Activated CD4-positive, alpha-beta T cell treated with anti-CD3 and anti-CD28 coated beads, Interleukin-2, amount 10 ng/mL, durations not matched to agents 24 days and 14 days (primary cell): ENCODE measurements at places on chromosomes 12 and 14. TPM values are rescaled to one million over a fixed set of nuclear protein-coding genes. Genes with fewer than 3 reads are reported as not detected.

Gene TMEM119
- 0.47 TPM in 1 of 2 replicates, not detected in the other for total RNA-seq

Gene BCL2L14
- 13.0 and 14.2 TPM in 2 replicates for total RNA-seq

GRCh38 chr12:107329569-107330324 lies 236.4 kb upstream of the CRY1 start:
- no peak for DNase-seq

- DNase-seq: no peak
Measured at GRCh38 chr14:100408350-100409002, 85.3 kb downstream of the SLC25A47 start.

- no peak for DNase-seq
Measured at GRCh38 chr14:72845196-72845595, 48.7 kb downstream of the DPF3 start.

DNA sequence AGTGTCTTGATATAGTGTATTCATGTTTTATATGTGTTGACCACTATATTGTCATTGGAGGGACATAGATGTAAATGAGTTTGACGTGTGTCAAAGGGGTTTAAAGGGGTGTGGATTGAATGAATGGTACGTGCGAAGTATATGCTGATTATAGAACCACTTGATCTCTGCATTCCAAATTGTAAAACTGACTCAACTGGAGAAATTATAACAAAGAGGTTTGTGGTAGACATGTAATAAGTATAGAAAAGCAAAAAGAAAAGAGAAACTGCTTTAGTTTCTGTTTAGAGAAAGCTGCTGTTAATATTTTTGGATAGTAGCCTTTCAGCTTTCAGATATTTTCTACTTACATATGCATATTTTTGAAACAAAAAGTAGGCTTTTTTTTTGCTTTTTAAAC lies 8.9 kb upstream of the MYRFL start:
- no peak for DNase-seq

GRCh38 chr14:102213984-102214658 lies 74.4 kb downstream of the WDR20 start:
- DNase-seq: no peak

DNA sequence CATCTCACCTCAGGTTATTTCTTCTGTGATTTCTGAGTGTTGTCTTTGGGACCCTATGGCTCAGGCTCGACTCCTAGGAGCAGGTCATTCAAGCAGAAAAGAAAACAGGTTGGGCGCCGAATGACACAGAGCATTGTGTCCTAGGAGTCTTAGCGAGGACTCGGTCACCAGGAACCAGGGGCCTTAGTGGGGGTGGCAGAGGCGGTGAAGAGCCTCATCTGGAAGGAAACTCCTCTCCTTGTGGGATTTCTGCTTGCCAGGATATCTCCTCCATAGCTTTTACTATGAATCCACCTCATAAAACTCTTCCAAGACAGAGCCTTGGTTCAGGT lies 630 bp downstream of the PLEKHH1 start:
- DNase-seq: no peak

DNA sequence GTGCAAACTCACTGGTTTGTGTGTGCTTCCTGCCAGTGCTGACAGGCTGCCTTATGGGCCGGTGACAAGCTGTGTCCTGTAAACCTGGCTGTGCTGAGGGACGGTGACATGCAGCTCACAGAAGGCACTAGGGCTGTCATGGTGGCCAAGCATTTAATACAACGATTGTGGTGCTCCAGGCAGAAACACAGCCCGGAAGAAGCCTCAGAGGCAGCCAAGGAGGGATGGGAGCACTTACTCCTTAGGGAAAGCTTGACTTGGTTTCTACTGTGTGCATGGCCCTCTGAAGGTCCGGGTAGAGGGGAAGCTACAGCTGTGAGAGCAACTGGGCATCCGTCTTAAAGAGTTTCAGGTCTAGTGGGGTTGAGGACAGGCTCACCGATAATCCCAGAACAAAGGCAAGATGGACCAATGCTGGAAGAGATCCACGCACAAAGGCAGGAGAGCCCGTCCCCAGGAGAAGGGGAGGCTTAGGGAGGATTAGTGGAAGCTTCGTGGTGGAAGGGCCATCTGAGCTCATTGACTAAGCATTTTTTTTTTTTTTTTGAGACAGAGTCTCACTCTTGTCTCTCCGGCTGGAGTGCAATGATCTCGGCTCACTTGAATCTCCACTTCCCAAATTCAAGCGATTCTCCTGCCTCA lies 10.7 kb upstream of the MCRS1 start:
- DNase-seq: no peak
